Astrocyte of the hippocampus (primary cell): ENCODE measurements at places on chromosomes 1 and 21.

DNA sequence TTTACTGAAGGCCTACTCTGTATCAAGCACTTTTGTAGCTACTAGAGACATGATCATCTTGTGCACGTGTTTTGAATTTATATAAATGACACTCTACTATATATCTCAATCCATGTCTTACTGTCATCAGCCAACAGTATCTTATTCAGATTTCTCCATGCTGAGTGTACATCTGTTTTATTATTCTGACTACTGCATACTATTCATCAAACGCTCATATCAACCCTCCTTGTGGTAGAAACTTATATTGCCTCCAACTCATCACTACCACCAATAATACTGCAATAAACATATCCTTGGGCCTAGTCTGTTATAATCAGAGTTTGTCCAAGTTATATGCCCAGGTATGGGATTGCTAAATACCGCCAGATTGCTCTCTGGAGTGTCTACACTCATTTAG lies 81.6 kb upstream of the IRF2BP2 start:
- no peak for DNase-seq

DNA sequence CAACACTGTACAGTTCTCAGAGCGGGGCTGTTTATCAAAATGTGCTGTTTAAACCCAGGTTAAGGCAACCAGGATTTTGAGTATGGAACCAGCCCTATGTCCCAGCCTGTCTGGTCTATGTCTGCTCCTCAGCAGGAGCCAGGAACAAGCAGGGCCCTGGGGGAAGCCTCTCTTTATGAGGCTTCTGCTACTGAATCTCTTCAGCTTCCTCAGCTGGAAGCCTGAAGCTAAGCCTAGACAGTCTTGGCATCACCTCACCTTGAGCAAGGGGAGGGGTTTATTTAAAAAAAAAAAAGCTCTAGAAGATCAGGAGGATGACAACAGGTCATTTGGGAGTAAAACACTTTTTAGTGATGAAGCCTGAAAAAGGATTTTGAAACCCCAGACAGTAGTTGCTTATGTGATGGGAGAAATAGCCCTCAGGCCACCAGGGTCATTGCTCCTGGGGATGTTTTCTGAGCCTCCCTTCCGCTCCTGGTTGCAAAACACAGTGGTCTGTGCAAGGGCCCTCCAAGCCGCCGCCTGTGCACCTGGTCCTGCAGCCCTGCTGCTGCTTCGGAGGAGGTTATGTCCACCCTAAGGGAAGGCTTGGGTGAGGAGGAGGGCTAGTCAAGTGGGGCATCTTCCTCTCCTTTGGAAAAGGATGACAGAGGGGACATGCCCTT lies 21.8 kb upstream of the GRHL3 start:
- no peak for DNase-seq

DNA sequence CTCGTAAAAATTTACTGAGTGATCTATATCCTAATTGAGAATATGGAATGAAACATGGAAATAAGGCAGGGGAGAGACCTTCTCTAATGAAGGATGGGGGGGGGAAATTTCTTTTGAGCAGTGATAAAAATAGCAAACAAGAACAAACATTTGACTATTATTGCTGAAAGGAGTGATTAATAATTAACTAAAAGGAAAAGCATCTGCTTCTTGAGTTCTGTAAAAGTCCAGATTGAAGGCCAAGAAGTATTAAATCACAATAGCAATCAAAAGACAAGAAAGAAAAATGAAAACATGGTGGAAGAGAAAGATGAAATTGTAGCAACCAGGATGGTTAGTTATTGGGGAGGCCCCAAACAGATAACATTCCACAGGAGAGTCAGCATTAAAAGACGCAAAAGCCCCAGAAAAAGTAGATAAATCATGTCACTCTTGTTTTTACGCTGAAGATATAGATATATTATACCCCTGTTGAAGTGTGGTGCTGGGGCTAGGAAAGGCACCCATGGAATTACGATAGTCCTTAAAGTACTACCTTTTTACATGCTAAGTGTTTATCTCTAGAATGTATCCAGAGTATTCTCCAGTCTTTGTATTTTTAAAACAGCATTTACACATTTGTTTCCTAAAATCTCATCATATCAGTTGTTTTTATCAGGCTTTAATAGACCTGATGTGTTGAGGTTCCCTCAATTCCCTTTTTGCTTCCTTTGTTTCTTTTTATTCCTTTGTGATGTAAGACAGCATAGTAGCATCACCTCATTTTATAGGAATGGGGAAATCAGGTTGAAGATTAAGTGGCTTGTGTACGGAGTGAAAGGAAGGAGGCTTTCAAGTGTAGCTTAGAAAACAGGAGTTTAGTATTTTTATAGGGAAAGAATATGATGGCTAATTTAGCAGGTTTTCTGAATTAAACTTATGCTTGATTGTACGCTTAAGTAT lies 28.9 kb downstream of the DISP1 start:
- DNase-seq: no peak

DNA sequence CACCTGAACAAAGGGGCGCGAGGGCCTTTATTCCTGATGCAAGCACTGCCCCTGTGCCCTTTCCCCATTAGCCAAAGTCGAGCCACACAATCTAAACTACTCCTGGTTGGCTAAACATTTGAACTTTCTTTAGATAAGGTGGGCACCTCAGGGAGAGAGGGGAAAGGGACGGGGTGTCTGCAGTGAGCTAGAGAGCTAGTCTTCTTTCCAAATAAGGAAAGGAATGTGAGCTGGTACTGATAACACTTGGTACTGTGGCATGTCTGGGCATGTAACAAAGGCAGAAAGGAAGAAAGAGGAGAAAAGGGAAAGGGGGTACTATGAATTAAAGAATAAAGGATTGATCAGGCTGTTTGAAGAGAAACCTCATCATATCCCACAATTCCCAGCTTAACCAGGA lies 62.8 kb downstream of the OVGP1 start:
- peak; percentile 39 for DNase-seq

- peak; percentile 54 for DNase-seq
Measured at GRCh38 chr1:94884507-94884906, 42.4 kb downstream of the CNN3 start.

DNA sequence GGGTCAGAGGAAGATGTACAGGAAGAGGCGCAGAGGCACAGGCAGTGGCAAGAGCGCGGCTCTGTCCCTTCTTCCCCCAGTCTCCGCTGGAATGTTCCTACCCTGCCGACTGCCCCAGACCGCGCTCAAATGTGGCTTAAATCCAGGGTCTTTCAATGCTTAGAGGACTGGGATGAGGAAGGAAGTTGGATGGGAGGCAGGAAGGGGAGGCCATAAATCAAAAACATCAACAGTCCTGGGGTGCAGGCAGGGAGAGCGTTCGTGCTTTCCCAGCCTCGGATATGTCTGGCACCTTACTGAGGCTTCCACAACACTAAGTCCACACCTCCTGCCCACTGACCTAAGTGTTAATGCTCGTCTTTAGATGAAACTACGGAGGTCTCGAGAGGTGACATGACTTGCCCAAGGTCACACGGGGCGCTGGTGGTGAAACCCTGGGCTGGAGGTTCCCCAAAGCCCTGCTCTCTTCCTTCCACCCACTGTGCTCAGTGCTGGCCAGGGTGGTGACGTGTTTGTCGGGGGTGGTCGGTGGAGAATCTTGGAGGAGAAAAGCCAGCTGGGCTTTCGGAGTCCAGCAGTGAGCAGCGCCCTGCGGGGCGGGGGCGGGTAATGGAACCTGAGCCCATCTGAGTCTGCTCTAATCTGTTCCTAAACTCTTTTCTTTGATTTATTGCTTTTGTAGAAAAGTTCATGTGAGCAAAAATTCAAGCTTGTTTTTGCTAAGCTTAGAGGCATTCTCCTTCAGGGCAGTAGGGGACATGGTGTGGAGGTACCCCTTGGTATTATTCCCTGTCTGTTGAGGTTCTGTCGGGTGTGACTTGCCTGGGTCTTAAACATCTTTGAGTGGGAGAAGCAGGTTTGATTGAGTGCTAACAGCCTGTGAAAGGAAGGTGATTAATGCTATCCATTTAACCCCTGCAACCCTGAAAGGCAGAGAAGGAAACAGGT lies 708 bp downstream of the CDA start:
- no peak for DNase-seq

DNA sequence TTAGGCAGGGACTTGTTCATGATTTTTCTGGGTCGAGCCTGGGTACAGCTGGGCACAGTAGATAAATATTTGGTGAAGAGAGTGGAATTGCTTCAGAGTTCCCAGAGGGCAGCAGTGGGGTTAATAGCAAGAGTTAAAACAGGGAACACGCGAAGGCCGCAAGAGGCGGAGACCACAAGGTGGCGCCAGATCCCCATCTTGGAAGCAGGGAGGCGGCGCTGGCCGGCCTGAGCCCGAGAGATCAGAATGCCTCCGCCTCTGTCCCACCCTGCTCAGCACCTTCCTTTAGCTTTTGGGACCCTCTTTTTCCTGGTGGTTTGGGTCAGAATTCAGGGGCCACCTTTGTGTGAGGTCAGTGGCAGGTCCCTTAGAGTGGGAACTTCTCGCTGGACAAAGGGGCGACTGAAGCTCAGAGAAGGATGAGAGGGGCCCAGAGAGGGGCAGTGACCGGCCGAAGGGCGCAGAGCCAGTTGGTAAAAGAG lies 6.5 kb upstream of the PADI2 start:
- DNase-seq: peak; percentile 95

- no peak for DNase-seq
Measured at GRCh38 chr1:112517231-112517630, 8.5 kb downstream of the WNT2B start.

DNA sequence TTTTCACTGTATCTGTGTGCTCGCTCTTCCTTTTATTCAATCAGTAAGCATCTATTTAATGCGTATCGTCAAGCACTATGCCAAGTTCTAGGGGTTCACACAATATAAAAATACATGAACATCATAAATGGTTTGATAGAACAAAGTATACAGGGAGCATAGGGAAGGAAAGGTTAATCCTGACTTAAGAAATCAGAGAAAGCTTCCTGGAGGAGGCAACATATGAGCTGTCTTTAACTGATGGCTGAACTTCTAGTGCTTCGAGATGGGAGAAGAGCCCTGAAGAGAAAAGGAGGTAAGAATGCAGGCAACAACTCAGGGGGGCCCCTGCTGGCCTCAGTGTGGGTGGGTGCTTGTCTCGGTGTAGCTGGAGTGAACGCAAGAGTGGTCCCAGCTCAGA lies 63.6 kb upstream of the GALNT2 start:
- DNase-seq: no peak

DNA sequence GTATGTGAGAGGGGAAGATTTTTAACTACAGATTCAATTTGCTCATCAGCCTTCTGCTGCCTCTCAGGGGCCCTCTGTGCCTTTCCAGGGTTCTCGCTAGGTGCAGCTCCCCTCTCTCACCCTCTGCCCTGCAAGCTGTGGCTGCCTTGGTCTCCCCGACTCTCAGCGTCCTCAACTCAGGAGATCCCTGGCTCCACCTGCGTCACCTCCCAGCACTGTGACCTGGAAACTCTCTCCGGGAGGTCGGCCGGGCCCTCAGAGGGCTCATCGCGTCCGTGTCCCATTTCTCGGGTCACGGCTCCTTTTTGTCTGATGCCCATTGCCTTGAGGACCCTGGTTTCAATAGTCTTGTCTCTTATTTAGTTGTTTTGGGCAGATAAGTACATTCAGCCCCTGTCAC lies 63.5 kb upstream of the ADARB1 start:
- no peak for DNase-seq

- DNase-seq: peak; percentile 70
Measured at GRCh38 chr1:67792103-67792502, 41.2 kb downstream of the GNG12 start.

GRCh38 chr1:27689423-27690173 lies 17.6 kb upstream of the IFI6 start:
- DNase-seq: peak; percentile 88

DNA sequence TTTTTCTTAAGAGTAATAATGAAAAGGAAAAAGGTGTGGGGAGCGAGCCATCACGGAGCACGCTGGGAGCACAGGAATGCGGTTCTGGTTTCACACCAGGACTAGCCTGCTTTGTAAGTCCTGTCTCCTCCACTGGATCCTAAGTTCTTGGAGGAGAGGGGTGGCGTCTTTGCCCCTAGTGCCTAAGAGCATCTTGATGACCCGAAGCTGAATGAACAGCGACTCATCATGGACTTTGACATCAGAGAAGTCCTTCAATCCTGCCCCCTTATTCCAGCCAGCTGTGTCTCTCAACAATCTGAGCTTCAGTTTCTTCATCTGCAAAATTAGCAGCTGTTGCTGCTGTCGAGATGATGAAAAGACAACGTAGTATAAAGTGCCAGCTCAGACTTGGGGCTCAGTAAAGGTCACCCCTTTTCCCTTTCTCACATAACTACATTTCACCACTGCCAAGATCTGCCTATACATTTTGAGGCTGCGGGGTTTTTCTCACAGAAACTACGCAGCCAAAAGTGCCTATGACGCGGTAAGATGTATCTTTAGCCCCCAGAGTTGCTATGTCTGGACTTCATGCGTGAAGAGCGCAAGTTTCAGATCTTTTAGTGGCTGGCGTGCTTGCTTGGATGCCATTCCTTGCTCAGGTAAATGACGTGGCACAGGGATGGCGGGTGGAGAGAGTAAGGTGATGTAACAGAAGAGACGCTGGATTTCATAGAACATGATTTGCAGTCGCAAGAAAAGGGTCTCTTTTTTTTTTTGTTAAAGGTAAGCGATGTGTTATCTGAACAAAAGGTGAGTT lies 4.9 kb upstream of the PRDM2 start:
- no peak for DNase-seq

- no peak for DNase-seq
Measured at GRCh38 chr1:1198423-1199140, 7.8 kb downstream of the TNFRSF18 start.

- no peak for DNase-seq
Measured at GRCh38 chr21:17460094-17460493, 52.7 kb upstream of the CXADR start.

DNA sequence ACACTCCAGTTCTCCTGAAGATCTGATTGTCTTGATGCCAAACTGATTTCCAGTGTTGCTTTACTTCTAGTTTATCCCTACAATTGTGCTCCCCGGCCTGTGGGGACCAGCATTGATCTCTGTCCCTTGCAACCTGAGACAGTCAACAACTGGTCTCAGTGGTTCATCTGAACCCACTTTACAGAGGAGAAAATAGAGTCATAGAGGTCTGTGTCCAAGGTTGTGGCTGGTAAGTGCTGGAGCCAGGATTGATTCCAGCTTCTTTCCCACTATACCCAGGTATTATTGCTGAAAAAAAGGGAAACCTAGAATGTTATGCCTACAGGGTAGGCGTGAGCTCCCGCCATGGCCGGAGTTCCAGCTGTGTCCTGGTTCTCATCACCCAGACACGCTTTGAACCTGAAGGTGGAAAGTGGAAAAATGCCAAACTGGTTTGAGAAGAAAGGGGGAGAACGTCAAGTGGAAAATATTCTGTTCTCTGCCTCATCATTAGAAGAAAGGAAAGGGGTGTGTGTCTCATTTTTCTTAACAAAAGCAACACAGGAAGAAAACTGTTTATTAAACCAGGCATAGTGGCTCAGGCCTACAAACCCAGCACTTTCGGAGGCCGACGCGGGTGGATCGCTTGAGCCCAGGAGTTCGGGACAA lies 60.7 kb upstream of the ITPKB start:
- peak; percentile 58 for DNase-seq

- DNase-seq: no peak
Measured at GRCh38 chr1:154622503-154623039, 14.6 kb upstream of the ADAR start.

- DNase-seq: no peak
Measured at GRCh38 chr1:110482662-110483307, 31.8 kb downstream of the PROK1 start.
